ENCODE measurements at places on chromosomes 4 and X. TPM values are rescaled to one million over a fixed set of nuclear protein-coding genes. Genes with fewer than 3 reads are reported as not detected.

EMCN gene
- 3.2 TPM for total RNA-seq

GAGE13 gene
- total RNA-seq = not detected

RCHY1 gene
- 24.7 TPM for total RNA-seq

EGF gene
- total RNA-seq = 0.35 TPM

MBNL3 gene
- 0.53 TPM for total RNA-seq

SHROOM3 gene
- 25.0 TPM for total RNA-seq

TEX13B gene
- not detected for total RNA-seq

IBSP gene
- total RNA-seq = not detected

DACH2 gene
- not detected for total RNA-seq

SSX2 gene
- total RNA-seq = not detected

GAGE12H gene
- total RNA-seq = not detected

SLC25A4 gene
- total RNA-seq = 12.6 TPM

TENM3 gene
- 0.08 TPM for total RNA-seq

AADAT gene
- total RNA-seq = 2.3 TPM

TASL gene
- total RNA-seq = not detected

PAGE1 gene
- total RNA-seq = not detected

SLC9A7 gene
- 37.2 TPM for total RNA-seq

AP1S2 gene
- total RNA-seq = 25.3 TPM

NAT8L gene
- total RNA-seq = under 0.01 TPM

ARMCX2 gene
- 59.8 TPM for total RNA-seq

PLAC1 gene
- total RNA-seq = not detected

MAGEB10 gene
- not detected for total RNA-seq

PCYT1B gene
- total RNA-seq = under 0.01 TPM

CABS1 gene
- total RNA-seq = not detected

GRIA2 gene
- total RNA-seq = 0.59 TPM

PLP2 gene
- total RNA-seq = 17.5 TPM

COMMD8 gene
- total RNA-seq = 13.8 TPM

CLCN4 gene
- total RNA-seq = 6.0 TPM

PNMA6F gene
- not detected for total RNA-seq

GRPR gene
- not detected for total RNA-seq

ARHGEF38 gene
- total RNA-seq = not detected

MAGEA11 gene
- total RNA-seq = not detected

AR gene
- 2.7 TPM for total RNA-seq

CLRN2 gene
- not detected for total RNA-seq

TXLNG gene
- 5.4 TPM for total RNA-seq

TMPRSS11D gene
- total RNA-seq = not detected

HADH gene
- 4.4 TPM for total RNA-seq

FAM9B gene
- total RNA-seq = not detected

TIMP1 gene
- total RNA-seq = 1,203 TPM

RBPJ gene
- 91.8 TPM for total RNA-seq

DUSP21 gene
- not detected for total RNA-seq

SSX3 gene
- total RNA-seq = not detected

PPEF1 gene
- not detected for total RNA-seq

ZAR1 gene
- not detected for total RNA-seq

GAGE12F gene
- total RNA-seq = not detected

ARHGAP24 gene
- 51.0 TPM for total RNA-seq

COL4A6 gene
- total RNA-seq = 3.1 TPM

ETDB gene
- total RNA-seq = not detected

SYAP1 gene
- 24.2 TPM for total RNA-seq

NR3C2 gene
- total RNA-seq = 1.5 TPM

TFE3 gene
- 47.7 TPM for total RNA-seq

AWAT2 gene
- 0.08 TPM for total RNA-seq
